Kidney (tissue), 22 donors: ENCODE measurements at places on chromosomes 16 and 17. TPM values are rescaled to one million over a fixed set of nuclear protein-coding genes. Genes with fewer than 3 reads are reported as not detected.
A peak's percentile ranks its signal among the peaks of the same experiment; 100 is the strongest.

CDH13 gene
- 13.8 TPM for total RNA-seq

SEZ6 gene
- not detected for total RNA-seq

BCL6B gene
- 33.3 TPM for total RNA-seq

GRCh38 chr17:40111221-40112128, 10.3 kb upstream of the MSL1 start:
- peak overlapping the region; percentile 83 for H3K27ac ChIP-seq
- peak overlapping the region; percentile 1 for H3K4me3 ChIP-seq
- H3K27me3 ChIP-seq: no peaks in the 10 kb centered on the region
- peaks cover 16% of the 10 kb centered on the region for H3K4me1 ChIP-seq

DNA sequence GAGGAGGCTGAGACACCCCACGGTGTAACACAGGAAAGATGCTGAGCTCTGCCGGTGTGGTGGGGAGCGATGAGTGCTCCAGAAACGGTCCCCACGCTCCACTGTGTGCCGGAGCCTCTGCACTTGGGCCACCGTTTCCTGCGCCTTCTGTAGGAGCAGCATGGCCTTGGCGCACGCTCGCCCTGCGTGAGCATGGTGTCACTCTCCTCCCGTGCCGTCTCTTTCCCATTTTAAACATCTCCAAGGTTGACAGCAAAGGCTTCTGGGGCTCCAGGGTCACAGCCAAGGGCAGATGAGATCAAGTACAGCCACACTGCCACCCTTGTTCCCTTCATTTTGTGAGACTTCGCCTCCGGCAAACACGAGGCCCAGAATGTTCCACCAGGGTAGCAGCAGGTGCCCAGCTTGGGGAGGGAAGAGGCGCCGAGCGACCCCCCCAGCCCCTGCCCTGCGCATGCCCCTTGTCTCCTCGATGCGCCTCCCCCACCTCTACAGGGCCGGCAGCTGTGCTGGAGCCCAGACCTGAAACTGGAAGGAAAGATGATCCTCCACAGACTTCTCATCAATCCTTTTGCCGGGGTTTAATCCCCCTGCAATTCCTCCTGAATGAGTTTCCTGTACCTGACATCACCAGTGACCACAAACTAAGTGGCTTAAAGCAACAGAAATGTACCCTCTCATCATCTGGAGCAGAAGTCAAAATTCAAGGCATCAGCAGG, 19.9 kb upstream of the OSGIN1 start:
- DNase-seq: no peak
- H3K4me1 ChIP-seq: no peaks in the 10 kb centered on the region
- no peak overlapping the region for H3K4me3 ChIP-seq
- no peaks in the 10 kb centered on the region for H3K27me3 ChIP-seq
- no peak overlapping the region for H3K27ac ChIP-seq
- H3K36me3 ChIP-seq: peaks cover 3% of the 10 kb centered on the region

DNA sequence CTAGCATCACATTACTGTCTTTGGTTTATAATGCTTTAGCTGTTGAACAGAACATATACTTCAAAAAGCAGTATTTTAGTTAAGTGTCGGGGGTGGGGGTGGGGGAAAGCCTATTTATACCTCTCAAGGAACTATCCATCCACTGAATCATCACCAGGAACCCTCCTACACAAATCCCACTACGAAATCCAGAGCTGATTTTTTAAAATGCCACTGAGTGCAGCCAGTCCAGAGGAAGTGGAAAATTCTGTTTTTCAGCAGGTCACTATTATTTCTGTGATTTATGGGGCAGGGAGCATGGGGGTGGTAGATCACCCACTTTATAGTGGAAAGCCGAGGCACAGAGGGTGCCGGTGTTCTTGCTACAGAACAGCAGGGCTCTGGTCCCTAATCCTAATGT, 284.1 kb downstream of the SOX9 start:
- peaks cover 4% of the 10 kb centered on the region for H3K4me1 ChIP-seq
- no peak overlapping the region for H3K4me3 ChIP-seq
- no peak overlapping the region for H3K27ac ChIP-seq
- no peaks in the 10 kb centered on the region for H3K27me3 ChIP-seq
- H3K36me3 ChIP-seq: no peaks in the 10 kb centered on the region

GRCh38 chr17:42868338-42868737, 17.3 kb downstream of the AOC3 start:
- H3K36me3 ChIP-seq: no peaks in the 10 kb centered on the region
- H3K27me3 ChIP-seq: no peaks in the 10 kb centered on the region
- no peaks in the 10 kb centered on the region for H3K4me1 ChIP-seq
- H3K4me3 ChIP-seq: no peak overlapping the region

- H3K27me3 ChIP-seq: no peaks in the 10 kb centered on the region
- H3K4me3 ChIP-seq: no peak overlapping the region
- peaks cover 4% of the 10 kb centered on the region for H3K4me1 ChIP-seq
- peak; percentile 23 for DNase-seq
- no peak overlapping the region for H3K27ac ChIP-seq
- no peaks in the 10 kb centered on the region for H3K36me3 ChIP-seq
Measured at GRCh38 chr17:45320349-45320930, 3.6 kb upstream of the MAP3K14 start.

GRCh38 chr17:49447628-49448302, 33.1 kb upstream of the PHB1 start:
- no peak overlapping the region for H3K27ac ChIP-seq
- H3K36me3 ChIP-seq: no peaks in the 10 kb centered on the region
- DNase-seq: peak; percentile 77
- no peaks in the 10 kb centered on the region for H3K4me1 ChIP-seq
- H3K4me3 ChIP-seq: no peak overlapping the region
- no peaks in the 10 kb centered on the region for H3K27me3 ChIP-seq

DNA sequence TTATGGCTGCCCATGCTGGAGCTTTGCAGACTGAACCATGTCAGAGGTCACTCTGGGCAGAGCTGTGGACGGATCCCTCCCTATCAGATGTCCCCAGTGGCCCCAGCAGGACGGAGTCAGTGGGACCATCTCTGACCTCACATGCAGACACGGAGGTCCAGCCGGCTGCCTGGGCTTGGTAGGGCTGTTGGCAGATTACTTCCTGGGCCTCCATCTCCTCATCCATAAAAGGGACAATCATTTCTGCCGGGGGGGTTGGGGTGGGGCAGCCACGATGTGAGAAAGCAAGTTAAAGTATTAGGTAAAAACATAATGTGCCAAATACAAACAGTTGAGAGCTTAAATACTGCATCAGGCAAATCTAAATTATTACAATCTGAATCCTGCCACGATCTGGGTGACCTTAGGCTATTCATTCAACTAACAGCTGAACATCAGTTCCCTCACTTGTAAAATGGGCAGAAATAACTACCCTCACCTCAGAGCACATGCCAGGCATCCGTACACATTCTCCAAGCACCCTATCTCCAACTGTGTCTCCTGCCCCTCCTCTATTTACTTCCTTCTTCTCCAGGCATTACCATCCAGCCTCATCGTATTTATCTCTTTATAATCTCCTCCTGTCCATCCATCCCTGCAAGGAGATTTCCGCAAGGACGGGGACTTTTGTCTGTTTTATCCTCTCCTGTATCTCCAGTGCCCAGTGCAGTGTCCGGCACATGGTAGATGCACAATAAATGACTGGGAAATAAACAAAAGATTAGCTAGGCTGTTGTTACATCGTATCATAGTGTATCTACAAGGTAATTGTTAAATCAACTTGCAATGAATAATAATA, 192.3 kb upstream of the FOXF1 start:
- peaks cover 14% of the 10 kb centered on the region for H3K27me3 ChIP-seq
- H3K4me3 ChIP-seq: no peak overlapping the region
- no peak for DNase-seq
- no peaks in the 10 kb centered on the region for H3K4me1 ChIP-seq

GRCh38 chr17:17700251-17700969, 19.2 kb downstream of the RAI1 start:
- DNase-seq: peak; percentile 73
- no peak overlapping the region for H3K4me3 ChIP-seq
- H3K4me1 ChIP-seq: peaks cover 4% of the 10 kb centered on the region
- H3K27ac ChIP-seq: peak overlapping the region; percentile 15
- H3K27me3 ChIP-seq: no peaks in the 10 kb centered on the region

- no peaks in the 10 kb centered on the region for H3K27me3 ChIP-seq
- DNase-seq: no peak
- no peak overlapping the region for H3K27ac ChIP-seq
- H3K36me3 ChIP-seq: no peaks in the 10 kb centered on the region
Measured at GRCh38 chr17:39360537-39360936, 40.9 kb downstream of the FBXL20 start.

DNA sequence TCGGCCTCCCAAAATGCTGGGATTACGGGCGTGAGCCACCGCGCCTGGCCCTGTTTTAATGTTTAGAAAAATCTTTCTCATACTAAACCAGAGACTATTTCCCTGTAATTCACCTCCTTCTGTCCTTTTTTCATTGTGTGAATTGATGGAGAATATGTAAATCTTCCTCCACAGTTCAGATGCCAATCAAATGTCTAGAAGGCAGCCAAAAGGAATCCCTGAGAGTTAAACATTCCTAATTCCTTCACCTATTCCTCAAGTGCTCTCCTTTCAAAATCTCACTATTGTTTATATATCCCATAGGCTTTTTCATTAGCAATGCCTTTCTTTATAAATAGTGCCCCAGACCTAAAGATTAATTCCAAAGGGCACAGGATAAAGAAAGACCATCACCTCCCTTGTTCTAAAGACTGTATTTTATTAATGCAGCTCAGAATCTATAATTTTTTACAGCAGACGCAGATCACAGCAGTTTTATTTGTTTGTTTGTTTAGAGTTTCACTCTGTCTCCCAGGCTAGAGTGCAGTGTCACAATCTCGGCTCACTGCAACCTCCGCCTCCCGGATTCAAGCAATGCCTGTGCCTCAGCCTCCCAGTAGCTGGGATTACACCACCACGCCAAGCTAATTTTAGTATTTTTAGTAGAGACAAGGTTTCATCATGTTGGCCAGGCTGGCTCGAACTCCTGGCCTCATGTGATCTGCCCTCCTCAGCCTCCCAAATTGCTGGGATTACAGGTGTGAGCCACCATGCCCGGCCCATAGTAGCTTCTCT, 30.5 kb downstream of the COPZ2 start:
- no peak overlapping the region for H3K27ac ChIP-seq
- peaks cover 3% of the 10 kb centered on the region for H3K4me1 ChIP-seq
- H3K4me3 ChIP-seq: no peak overlapping the region
- no peaks in the 10 kb centered on the region for H3K27me3 ChIP-seq
- DNase-seq: no peak
